CD4-positive, alpha-beta T cell treated with Interleukin-1 beta for 1 hour (primary cell): ENCODE measurements at places on chromosomes 6 and 20.

DNA sequence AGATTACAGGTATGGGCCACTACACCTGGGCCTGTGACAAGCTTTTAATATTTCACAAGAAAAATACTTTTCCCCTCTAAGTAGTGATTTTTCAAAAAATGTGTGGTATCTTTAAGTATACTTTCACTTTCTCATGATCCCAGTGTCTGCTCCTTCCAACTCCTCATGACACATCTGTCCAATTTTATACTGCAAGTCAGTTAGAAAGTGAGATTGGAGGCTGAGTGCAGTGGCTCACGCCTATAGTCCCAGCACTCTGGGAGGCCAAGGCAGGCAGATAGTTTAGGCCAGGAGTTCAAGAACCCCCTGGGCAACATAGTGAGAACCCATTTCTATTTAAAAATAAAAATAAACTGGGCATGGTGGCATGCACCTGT is 20.2 kb downstream of the PIM1 start:
- DNase-seq: no peak

DNA sequence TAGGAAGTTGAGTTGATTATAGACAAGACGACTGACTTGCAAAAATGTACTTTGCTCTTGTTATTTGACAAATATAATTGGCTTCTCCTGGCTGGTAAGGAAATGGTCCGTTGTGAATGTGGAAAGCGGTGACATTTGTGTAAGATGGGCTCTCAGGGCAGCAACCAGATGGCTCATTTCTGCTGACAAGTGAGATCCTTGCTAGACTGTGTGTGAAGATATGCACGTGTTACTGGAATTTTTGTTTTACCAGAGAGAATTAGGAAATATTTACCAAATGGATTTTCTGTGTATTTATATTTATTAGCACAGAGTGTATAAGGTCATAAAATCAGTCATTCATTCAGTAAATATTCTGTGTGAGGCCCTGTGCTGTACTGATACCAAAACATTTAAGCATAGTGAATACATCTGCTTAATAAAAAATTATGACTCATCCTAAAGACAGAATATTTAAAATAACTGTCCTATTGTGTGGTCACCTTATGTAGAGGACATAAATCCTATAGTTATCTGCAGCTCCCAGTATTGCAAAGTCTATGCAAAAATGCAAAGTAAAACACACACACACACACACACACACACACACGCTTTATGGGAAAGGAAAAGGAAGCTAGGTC is 109.9 kb upstream of the ASF1A start:
- no peak for DNase-seq

DNA sequence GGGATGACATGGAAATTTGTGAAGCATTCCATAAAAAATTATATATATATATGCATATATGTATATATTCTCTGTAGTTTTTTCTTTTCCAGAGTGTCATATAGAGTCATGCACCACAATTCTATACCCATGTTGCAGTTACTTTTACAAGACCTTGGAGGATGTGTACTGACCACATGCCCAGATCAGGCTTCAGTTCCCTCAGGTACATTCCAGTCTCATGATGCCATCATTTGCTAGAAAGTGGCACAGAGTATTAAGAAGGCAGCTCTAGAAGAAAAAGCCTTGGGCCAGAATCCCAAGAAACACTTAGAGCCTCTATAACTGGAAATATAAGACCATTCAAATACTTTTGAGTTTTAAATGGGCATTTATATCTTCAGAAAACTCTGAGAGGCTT is 685.5 kb upstream of the FLRT3 start:
- DNase-seq: no peak

DNA sequence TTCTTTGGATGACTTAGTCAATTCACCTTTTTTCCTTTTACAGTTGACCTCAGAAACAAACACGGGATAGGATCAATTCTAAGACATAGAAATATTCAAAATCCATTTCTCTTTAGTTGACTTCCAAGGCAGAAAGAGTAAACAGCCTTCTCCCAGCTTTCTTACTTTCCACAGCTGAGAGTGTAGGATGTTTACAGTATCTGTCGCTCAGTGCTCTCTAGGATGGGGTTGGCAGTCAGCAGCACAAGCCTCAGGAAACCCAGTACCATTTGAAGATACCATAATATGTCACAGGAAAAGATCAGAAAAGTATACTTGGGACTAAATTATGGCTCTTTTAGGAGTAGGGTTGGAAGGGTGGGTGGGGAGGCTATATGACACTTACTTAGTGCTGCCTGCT is 88.2 kb downstream of the OGFRL1 start:
- no peak for DNase-seq

- DNase-seq: no peak
Measured at GRCh38 chr20:4256874-4257273, 241.5 kb upstream of the RNF24 start.

DNA sequence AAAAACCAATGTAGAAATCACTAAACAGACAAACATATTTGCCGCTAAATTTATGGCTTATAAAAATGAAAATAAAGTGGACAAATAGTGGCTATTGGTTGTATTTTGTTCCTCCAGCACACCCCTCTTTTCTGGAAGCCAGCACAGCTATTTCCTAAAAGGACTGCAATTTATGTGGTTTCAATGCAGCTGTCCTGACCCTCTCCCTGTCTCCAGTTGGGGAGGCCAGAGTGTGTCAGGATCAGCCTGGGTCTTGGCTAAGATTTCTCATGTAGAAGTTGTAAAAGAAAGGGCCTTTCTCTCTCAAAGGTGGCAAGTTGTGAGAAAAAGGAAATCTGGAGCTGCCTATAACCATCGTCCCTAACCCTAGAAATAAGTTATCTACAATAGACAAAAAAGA is 165.6 kb downstream of the ALDH8A1 start:
- DNase-seq: no peak

- DNase-seq: no peak
Measured at GRCh38 chr20:63007360-63007645, 539 bp upstream of the BHLHE23 start.

GRCh38 chr20:46458866-46459750 is 52.7 kb upstream of the ELMO2 start:
- DNase-seq: no peak

GRCh38 chr6:78935553-78935952 is 68.2 kb downstream of the IRAK1BP1 start:
- DNase-seq: no peak

GRCh38 chr20:22846863-22847262 is 188.2 kb upstream of the SSTR4 start:
- DNase-seq: no peak

DNA sequence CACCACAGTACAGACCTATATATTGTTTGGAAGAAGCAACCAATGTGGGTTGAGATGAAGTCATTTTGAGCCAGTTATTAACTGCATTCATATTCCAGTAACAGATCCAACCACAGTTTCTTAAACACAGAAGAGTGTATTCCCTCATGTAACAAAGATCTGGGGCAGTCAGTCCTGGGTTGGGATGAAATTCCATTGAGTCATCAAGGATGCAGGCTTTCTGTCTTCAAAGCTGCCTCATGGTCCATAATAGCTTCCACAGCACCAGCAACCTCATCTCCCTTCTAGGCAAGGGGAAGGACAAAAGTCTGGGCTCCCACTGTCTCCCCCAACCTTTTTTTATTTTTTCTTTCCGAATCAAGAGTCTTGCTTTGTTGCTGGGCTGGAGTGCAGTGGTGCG is 2.9 kb upstream of the SOD2 start:
- no peak for DNase-seq

GRCh38 chr20:54792688-54793087 is 317.3 kb downstream of the DOK5 start:
- no peak for DNase-seq

DNA sequence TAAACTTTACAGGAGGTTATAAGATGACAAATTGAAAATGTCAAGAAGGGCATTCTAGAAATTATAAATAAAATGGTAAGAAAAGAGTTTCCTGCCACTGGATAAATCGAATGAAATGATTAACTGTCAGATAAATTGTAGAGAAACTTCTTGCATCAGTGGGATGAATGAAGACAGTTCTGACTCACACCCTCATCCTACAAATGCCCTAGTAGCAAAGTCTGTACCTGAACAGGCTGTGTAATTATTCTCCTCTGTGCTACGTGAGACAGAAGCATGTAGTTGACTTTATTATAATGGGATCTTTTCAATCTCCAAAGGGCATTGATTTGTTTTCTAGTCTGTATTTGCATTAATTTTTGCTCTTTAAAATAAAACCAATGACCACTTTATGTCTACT is 47.3 kb downstream of the IYD start:
- DNase-seq: no peak

- no peak for DNase-seq
Measured at GRCh38 chr6:70258483-70258882, 44.4 kb downstream of the COL9A1 start.

DNA sequence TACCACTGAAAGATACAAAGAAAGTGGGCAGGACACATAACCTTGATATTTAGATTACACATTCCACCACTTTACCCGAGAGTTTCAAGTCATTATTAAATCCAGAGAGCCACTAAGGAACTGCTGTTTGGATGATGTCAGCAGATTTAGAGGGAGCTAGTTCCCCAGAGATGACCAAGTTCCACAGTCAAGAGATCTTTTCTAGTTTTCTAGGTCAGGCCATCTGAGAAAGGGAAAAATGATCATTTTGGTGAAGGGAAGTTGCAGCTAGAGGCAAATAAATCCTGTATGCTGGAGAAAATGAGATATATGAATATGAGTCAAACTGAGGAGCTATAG is 147.8 kb downstream of the HS3ST5 start:
- no peak for DNase-seq

DNA sequence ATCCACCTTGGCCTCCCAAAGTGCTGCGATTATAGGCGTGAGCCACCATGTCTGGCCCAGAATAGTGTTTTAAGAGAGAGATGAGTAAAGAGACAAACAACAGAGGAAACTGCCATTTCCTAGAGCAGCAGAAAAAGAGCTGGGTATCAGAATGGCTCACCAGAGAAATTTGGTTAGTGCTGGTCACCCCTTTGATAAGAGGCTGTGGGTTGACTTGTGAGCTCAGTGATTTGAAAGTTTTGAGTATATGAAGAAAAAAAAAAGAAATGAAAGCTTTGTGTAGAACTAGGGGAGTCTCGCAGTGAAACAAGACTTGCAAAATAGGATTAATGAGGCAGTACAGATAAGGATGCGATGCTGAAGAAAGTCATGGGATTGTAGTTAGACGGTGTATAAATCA is 29.6 kb downstream of the MGME1 start:
- no peak for DNase-seq

DNA sequence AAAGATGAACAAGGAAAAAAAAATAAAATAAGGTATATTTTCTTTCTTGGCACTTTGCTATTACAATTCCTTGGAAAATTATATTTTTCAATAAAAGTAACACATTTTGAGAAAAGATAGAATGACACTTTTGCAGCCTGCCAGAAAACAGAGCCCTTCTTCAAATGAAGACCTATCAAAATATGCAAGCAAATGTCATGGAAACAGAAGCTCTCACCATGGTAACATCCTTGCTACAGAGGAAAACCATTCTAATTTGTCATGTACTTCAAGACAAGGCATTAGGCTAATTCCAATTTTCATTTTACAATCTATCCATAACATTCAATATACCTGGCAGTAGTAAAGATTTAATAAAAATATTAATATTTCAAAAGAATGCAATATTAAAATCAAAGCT is 177.9 kb downstream of the RNGTT start:
- no peak for DNase-seq

- DNase-seq: no peak
Measured at GRCh38 chr6:71393471-71393870, 104.9 kb downstream of the OGFRL1 start.

GRCh38 chr20:33684533-33685327 is 1.5 kb downstream of the E2F1 start:
- no peak for DNase-seq

DNA sequence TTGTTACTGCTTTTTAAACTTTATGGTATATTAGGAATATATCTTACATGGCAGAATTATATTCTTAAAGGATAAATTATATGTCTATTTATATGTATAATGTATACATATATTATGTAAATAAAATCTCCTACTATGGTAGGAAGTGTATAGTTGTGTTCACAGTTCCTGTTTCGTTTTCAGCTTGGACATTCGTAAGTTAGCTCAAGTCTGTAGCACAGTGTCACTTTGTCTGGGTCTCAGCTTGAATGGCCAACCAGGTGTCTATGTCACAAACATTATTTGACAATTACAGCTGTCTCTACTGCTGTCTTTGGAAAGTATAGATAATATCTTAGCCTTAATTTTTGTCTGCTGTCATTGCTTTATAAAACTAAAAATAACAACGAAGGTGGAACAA is 303.9 kb downstream of the CDKAL1 start:
- DNase-seq: no peak

DNA sequence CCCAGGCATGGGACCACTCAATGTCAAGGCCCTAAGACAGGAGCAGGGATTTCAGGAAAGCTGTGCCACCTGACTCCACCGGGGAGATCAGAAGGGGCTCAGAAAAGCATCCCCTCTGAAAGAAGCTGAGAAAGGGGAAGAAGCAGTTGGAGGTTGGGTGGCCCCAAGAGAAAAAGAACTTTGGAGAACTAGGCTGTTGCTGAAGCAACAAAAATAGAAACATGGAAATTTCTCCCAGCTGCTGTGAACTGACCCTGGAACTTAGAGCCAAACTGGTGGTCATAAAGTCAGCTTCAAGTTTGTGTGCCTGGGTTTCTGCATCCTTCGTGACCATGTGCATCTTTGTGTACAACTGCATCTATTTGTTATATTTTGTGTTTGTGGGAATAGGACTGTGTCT is 534.5 kb downstream of the MAFB start:
- DNase-seq: no peak

GRCh38 chr20:51598556-51598955 is 56.0 kb upstream of the NFATC2 start:
- DNase-seq: no peak

DNA sequence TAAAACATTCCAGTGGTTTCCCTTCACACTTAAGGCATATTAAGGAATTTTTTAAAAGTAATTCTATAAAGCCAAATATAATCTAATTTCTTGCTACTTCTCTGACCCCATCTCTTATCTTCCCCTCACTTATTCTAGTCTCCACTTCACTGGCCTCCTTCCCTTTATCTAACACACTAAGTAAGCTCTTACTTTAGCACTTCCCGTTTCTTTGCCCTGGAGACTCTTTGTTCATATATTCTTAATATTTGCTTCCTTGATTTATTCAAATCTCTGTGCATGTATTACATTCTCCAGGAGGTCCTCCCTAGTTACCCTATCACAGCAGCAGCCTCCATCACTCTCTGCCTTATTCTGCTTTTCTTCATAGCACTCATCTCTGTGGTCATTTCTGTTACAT is 20.3 kb downstream of the GTPBP2 start:
- DNase-seq: no peak

- no peak for DNase-seq
Measured at GRCh38 chr20:53738039-53738944, 144.7 kb upstream of the ZNF217 start.

DNA sequence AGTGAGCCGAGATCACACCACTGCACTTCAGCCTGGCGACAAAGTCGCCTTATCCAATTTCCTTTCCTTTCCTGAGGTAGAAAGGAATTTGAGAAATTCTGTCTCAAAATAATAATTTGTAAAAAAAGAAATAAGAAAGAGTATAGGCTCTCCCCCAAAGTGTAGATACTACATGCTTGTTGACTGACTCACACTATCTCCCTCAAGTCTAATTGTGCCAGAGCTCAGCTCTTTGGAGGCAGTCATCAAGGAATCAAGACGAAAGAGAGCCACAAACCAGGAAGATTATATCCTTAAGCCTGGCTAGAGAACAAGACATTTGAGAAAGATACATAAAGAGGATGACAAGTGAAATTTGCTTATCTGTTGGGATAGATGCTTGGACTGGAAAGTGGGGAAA is 3.7 kb upstream of the FKBPL start:
- no peak for DNase-seq
